A549 (cell line): ENCODE measurements at places on chromosomes 6 and 20.
A peak's percentile ranks its signal among the peaks of the same experiment; 100 is the strongest.

DNA sequence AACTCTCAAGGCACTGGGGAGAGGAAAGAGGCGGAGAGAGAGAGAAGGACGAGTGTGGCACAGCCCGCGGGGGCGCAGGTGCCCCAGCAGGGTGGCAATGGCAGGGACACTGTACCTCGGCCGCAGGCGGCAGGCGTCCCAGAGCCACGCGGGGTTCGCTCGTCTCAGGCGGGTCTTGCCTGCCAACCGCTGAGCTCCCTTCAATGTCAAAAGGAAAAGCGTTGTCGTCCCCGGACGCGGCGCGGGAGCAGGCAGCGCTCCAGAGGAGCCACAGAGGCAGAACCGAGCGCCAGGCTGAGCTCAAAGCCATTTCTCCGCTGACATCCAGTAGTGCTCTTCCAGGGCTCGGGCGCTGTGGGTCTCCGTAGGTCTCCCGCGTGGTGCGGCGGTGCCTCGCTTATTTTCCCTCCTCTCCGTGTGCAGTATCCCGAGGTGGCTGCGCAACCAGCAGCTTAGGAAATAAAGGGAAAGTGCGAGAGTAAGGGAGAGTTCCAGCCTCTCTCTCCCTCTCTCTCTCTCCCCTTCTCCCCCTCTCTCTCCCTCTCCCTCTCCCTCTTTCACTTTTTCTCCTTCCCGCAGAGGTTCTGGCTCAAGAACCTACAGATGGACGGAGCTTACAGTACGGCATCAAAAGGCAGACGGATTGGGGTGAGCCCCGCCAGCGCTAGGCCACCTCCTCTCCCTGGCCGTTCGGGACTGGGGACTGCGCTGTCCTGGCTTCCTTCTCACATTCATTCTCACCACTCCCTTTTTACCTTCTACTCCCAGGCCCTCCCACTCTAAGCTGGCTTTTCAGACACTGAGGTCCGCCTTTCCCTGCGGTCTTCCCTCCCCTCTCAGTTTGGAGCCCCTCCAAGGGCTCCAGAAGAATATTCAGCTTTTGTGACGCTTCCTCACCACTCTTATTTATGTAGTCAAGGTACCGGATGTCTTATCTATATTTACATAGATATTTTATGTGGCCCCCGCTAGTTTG is at the start of gene LAMA4:
TSS of gene LAMA4 (minus strand) at position 727 of the 976 bp plus-strand sequence. CDS start at position 310, 417 bp downstream.
- DNase-seq: peak; percentile 5

GRCh38 chr20:36647196-36648121 is 1.5 kb upstream of the SLA2 start:
- no peak for DNase-seq

DNA sequence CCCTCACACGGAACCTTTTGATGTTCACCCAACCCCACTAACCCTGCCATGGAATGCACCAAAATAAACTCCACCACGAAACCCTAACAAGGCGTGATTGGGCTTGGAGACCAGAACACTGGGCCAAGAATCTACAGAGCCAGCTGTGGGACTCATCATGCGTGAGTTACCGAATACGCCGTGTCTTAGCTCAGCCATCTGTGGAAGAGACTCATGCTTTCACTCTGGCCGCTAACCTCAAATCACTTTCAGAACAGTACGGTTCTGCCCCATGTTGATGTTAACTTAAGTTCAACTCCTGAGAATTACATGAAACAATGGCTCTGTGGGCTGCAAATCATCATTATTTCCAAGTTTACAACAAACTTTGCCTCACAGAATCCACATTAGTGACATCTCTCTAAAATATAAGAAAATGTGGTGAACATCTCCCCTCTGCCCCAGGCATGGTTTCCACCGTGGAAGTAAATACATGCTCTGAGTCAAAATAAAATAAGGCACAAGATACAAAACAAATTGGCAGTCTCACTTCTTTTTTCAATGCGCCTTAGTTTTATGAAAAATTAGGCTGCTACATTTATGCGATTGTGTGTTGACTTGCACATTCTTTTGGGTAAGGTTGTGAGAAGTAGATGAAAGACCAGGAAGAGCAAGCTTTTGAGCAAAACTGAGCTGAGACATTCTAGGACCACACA is 308.9 kb upstream of the EXOC2 start:
- no peak for DNase-seq

GRCh38 chr6:143363299-143363698 is 87.2 kb downstream of the ADAT2 start:
- no peak for DNase-seq

DNA sequence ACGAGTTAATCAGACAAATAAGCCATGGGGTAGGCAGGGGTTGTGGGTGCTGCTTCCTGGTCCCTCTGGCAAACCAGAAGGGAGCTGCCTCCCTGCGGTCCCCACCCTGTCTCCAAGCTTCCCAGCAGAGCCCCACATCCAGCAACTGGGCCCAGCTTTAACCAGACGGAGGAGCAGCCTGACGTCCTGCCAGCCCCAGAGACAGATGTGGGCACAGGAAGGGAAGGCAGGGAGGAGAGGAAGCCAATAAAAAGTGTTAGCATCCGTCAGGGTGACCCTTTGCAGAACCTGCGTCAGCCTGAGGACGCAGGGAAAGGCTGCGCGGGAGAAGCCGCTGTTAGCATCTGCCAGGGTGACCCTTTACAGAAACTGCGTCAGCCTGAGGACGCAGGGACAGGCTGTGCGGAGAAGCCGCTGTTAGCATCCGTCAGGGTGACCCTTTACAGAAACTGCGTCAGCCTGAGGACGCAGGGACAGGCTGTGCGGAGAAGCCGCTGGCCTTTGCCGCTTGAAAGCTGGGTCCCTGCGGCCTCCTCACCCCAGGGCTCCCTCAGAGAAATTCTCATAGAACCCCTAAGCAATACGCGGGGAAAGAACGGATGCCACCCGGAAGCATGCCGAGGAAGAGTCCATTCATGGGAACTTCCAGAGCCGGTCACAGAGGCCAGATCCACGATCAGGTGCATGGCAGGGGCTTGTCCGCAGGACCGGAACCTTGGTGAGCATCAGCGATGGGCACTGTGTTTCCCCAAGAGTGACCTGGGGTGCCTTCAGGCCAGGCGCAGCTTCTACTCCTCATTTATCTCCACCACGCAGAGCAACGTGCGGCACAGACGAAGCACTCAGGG is 15.9 kb downstream of the DLL1 start:
- no peak for DNase-seq

DNA sequence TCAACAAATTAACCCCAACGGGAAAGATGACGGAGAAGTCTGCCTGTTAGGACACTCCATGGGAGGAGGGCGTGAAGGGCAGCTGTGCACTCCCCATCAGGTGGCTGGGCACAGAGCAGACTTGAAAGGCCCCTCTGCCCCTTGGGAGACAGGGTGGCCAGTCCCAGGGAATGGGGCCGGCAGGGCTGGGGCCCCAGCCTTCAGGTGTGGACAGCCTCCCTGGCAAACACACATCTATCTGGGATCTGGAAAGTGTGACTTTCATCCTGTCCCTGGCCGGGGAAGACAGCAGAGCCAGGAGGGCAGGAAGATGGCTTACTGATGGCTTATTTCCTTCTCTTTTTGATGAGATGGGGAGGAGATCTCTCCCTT is 4.5 kb upstream of the FRMD1 start:
- DNase-seq: no peak

- no peak for DNase-seq
Observed at GRCh38 chr20:40848526-40848925, 159.5 kb upstream of the MAFB start.

DNA sequence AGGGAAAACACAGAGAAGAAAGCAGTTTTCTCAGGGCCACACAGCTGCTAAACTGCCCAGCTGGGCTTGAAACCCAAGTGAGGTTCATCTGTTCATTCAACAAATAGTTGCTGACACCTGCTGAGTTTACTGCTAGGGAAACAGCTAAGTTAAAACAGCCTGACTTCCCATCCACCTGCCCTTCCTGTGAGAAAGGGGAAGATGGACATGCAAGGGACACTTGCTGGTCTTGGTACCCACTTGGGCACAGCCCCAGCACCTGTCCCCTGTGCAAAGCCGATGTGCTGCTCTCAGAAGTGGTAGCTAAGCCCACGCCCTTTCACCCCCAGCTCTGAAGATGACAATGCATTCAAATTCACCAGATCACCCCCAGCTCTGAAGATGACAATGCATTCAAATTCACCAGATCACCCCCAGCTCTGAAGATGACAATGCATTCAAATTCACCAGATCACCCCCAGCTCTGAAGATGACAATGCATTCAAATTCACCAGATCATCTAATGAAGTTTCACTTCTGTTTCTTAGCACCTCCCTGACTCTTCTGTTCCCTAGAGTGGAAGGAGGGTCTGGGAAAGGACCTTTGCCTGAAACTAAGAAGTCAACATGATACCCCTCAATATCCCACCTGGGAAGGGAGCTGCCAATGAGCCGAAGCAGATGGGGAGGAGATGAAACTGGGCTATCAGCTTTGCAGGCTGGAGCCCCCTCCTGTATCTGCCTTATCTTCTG is 46.0 kb upstream of the TOP1 start:
- no peak for DNase-seq

- no peak for DNase-seq
Observed at GRCh38 chr20:51359947-51360346, 182.6 kb downstream of the NFATC2 start.

GRCh38 chr20:58024241-58024721 is 204.2 kb downstream of the ANKRD60 start:
- DNase-seq: no peak

GRCh38 chr6:49666930-49667757 is 30.5 kb upstream of the RHAG start:
- DNase-seq: no peak

GRCh38 chr6:7726416-7727085 is 652 bp downstream of the BMP6 start:
- DNase-seq: peak; percentile 45

DNA sequence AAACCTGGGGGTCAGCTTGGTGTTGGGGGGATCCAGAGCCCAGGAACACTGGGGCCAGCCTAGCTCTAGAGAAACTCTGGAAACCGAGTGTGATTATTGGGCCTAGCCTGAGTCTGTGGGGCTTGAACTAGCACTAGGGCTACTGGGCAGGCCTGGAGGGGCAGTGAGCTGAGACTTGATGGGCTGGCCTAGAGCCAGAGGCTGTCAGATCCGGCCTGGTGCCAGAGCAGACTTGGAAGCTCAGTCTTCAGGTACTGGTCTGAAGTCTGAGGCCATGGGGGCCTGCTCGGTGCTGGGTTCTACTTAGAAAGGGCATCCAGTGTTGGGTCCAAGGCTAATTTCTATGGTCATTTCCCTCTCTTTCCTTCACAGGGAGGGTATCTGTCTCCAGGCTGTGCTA is 2.7 kb downstream of the DEFB112 start:
- DNase-seq: no peak

DNA sequence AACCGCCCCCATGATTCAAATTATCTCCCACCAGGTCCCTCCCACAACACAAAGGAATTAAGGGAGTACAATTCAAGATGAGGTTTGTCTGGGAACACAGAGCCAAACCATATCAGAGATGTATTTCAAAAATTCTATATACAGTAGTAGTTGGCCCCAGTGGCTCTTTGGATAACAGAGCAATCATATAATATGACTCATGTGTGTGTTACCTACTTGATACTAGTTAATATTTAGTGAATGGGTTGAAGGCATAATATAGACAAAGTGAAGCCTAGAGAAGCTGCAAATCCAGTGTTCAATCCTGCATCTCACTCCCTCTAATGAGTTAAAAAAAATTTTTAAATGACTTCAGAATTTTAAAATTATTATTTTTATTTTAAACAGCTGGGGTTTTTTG is 43.2 kb downstream of the KAT14 start:
- DNase-seq: no peak

GRCh38 chr6:118419448-118420394 is 128.4 kb upstream of the PLN start:
- DNase-seq: no peak

GRCh38 chr20:1802385-1803060 is 92.7 kb upstream of the SIRPA start:
- peak; percentile 78 for DNase-seq

DNA sequence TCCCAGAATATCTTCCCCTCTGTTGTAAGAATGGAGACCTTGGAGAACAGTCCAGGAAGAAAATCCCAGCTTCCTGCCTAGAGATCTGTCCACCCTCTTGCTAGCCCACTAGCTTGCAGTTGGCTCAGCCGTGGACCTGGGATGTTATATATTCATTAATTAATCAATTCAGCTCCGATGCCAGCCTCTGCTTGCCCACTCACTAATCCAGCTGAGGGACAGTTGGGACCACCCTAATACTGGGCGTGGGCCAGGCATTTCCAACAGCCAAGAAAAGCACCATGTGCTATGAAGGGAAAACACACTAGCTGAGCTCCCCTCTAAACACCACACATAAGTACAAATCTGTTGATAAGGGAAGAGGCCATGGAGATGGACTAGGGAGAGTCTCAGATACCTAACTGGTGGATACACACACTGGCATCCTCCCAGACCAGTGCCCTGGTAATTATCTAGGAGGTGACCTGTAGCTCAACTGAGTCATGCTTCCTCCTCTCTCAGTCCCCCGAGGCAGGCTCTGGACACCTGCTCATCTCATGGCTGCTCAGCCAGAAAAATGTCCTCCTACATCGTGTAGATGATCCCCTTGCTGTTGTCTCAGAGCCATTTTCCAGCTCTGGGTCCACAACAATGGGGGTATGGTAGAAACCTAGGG is 78.9 kb downstream of the ANKRD60 start:
- DNase-seq: no peak

DNA sequence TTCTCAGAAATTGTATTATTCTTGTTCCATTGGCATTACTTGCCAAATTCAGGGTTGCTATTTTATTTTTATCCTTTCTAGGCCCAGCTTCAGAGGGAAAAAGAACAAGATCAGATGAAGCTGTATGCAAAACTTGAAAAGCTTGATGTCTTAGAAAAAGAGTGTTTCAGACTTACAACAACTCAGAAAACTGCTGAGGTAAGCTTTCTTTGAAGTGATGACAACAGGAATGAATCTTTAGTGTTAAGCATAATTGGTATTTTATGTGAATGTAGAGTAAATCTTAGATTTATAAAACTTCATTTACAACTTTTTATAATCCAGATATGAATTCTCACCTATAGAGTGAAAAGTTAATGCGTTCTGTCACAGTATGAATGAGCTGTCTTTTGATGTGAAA is 58.4 kb downstream of the CEP57L1 start:
- DNase-seq: no peak
